ENCODE measurements at places on chromosomes 5 and 9.

DNA sequence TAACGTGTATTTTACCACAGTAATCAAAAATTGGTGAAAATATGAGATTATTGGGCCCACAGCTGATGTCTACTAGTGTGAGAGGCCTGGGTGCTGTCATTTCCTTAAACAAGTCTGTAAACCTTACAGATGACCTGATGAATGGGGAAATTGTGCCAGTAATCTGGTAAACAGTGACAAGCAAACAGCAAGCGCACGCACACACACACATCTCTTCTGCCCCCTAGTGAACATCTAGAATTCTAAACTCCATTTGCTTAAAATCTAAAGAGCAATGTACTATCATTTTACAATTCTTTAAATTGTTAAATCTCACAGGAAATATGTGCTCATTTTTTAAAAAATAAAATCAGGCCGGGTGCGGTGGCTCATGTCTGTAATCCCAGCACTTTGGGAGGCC lies 7.5 kb upstream of the RAPGEF1 start:
- DNase-seq: peak; percentile 34

GRCh38 chr9:28762167-28762566 lies 1188.9 kb upstream of the C9orf72 start:
- DNase-seq: no peak

- no peak for DNase-seq
These were observed 371.0 kb downstream of the ICE1 start for GRCh38 chr5:5793242-5794117.

DNA sequence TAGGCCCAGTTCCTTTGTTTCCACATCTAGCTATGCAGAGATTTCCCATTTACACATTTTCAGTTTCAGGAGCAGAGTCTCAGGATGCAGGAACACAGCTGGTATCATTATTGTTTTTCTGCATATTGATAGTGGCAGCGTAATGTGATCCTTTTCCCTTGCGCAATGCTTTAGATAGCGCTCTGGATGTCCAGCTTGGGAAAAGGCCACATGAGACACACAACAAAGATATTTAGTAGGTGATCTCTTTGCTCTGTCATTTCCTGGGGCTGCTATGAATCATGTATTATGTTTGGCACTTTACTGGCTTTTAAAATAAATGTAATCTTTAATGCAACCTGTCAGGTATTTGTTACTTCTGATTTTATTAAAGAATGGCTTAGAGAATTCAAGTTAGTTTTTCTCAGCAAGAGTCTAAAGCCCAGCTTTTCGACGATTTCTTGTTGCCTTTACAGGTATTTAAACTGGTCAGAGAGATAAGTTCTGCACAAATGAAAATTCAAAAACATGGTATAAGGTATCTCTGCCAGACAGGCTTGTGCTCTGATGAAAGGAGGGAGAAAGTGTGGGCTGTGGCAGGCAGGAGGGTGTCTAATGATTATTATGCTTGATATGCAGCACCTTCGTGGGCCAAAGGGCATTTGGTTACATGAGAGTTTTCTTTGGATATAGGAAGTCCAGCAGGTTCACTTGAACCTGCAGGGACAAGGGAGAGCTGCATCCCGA lies 42.2 kb downstream of the PTTG1 start:
- no peak for DNase-seq

DNA sequence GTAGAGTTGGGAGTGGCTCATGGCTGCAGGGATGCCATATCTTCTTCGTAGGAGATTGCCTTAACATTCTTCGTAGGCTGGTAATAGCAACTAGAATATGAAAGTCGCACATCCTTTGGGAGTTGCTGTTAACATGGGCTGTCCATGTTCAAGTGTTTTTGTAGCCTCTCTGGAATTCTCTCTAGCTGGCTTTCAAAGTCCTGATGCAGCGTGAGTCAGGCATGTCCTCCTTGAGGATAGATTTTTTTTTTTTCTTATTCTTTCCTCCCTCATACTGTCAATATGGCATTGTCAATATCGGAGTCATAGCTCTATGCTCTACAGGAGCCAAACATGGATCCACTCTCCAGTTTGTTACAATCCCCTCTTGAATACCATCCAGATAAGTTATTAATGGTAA lies 494.8 kb upstream of the WWC1 start:
- DNase-seq: no peak

DNA sequence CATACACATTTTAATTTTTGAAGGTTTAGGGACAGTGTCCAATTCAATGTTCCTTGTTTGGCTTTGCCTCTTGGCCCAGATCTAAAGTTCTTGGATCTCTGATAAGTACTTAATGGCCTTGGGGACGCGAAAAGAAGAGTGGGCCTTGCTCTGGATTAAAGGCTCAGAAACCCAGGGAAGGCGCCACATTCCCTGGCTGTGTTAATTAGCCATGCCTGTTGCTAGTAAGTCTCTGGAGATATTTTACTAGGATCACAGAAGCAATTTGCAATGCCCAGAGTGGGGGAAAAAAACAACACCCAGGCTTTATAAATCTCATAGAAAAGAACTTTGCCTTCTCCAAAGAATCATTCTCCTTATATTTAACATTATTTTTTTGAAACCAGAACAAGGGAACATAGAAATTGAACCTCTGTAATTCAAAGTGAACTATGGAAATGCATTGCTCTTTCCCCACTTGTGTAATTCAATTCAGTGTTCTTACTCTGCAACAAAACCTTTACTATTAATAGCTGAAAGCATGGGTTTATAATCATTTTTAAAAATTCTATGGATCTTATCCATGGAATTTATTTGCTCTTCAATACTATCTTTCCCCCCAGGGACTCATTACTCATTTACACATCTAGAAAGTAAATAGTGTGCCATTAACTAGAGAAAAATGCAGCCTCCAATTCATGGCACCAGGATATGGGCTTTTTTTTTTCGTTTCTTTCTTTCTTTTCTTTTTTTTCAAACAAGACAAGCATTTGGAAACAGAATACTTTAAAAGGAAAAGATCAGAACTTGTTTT lies 172.2 kb upstream of the ANKRD55 start:
- no peak for DNase-seq

DNA sequence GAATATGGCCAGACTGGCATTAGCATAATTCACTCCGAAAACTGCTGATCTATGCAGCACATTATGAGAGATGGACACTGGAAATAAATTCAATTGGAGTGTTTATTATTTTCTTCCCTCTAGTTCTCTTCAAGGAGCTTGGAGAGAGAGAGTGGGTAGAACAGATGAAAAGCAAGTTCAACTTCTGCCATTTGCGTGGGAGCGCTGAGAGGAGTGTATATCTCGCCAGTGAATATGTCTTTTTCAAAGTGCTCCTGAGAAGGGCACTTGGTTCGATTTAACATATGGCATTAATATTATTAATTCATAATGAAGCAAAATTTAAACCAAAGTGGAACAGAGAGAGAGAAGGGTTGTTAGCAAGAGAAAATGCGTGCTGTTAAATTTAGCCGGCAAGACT lies 214.4 kb downstream of the DAB2IP start:
- DNase-seq: no peak

DNA sequence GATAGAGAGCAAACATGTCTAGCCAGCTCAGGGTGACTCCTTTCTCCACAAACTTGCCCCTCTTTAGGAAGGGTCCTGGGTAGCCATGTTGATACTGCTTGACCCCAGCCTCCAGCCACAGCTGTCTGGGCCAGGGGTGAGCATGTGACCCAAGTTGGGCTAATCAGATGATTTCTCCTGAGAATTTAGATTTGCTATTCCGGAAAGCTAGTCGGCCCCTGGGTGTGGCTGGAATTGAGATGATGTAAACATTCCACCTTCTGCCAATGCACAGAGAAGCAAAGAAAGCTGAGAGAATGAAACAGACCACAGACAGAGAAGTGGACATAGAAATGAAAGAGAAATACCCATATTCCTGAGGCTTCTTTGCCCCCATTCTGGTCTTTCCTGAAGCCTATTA lies 17.8 kb upstream of the B4GALT1 start:
- no peak for DNase-seq

DNA sequence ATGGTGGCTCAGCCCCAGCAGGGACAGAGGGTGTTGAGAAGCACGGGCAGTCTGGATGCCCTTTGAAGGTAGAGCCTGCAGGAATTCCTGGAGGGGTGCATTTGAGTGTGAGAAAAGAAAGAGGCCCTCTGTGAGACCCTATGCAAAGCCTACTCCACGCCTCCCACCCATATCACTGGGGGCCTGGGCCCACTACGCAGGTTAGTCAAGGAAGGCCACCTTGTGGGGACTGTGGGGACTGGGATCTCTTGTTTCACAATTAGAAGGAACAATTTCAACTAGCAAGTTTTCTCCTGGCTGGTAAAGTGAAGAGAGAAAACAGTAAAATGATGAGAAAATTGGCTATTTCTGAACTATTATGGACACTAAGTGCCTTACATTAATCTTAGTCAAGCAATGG lies 486.2 kb upstream of the DAP start:
- no peak for DNase-seq

DNA sequence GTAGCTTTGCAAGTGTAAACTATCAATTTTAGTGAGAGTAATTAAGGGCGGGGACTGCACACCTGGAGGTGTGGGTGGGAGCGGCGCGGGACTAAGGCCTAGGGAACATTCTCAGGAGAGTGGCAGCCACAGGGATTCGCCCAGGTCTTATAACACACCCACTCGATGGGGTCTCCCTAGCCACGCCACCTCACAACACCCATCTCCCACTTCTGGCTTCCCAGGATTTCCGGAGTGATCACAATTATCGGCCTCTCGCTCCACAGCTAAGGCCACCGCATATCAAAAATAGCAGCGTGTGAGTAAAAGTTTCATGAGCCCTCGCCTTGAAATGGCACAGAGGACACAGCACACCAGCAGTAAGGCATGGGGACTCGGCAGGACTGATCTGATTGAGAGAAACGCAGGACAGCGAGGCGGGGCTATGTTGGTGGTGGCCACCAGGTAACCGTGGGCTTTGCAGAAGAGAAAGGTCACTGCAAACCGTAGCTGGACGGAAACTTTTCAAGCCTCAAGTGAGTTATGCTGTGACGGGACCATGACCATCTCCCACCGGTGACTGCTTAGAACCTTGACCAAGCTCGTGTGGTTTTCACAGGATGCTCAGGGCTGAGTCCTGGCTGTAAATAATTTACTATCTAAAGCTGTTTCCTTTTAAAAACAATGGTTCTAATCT lies 1.1 kb upstream of the LPAR1 start:
- DNase-seq: no peak

DNA sequence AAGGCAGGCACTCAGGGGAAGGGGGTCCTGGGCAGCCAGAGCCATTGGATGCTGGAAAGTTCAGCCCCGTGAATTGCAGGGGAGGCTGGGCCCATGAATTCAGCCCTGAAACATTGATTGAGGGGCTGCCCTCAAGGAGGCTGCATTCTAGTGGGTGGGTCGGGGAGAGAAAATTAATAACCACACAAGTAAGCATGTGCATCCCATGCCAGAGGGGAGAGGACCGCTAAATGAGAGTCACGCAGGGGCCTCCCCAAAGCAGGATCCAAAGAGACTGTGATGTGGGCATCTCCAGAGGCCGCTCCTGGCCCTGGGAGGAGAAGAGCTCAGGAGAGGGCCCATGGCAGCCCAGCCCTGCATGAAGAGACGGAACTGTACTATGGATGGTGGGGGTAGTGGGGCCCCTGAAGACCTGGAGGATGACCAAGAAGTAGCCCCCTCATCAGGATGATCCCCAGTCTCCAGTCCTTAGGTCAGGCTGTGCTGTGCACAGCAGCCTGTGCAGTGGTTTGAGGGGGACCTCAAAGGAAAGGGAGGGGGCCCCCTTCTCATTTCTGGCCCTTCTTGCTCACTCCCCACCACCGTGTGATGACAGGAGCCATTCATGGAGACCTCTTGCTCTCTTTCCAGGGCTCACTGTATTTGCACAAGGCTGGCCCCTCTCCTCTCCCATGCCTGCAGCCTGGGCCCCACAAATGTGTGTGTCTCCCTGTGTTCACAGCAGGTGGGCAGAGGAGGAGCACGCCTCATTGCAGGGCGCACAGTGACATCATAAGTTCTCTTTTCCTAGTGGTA lies 233.6 kb upstream of the IRX1 start:
- DNase-seq: no peak

GRCh38 chr5:128035689-128036088 lies 47.9 kb upstream of the SLC12A2 start:
- no peak for DNase-seq

- no peak for DNase-seq
These were observed 36.4 kb upstream of the ADAMTSL1 start for GRCh38 chr9:18437315-18438201.
